ENCODE measurements at places on chromosomes 5 and 9.

DNA sequence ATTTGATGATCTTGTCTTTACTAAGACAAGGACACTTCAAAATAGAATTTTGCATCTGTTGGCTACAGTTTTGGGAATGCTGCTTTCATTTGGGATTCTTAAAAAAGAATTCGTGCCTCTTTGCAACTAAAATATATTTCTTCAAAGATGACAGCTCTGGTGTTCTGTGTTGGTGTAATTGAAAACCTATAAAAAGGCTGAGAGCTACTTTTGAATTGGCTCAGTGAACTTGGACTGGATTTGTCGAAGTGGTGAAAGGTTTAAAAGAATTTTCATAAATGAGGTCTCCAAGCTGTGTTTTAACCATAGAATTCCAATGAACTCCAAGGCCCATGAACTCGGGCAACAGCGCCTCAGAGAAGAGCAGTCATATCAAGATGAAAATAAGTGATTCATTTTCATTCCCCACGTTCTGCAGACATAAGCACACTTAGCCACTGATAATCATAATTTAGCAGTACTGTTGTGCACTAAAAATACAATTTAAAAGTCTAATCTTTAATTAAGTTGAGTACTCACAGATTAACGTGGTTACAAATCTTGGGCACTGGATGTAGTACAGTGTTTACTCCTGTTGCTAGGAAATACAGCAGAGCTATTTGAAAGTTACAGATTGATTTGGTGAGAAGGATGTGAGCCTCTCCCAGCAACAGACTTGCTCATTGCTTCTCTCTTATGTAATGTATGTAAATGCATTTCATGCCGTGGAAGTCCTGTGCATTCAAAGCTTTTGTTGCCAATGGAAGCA is 10.9 kb downstream of the SNCAIP start:
- no peak for DNase-seq

DNA sequence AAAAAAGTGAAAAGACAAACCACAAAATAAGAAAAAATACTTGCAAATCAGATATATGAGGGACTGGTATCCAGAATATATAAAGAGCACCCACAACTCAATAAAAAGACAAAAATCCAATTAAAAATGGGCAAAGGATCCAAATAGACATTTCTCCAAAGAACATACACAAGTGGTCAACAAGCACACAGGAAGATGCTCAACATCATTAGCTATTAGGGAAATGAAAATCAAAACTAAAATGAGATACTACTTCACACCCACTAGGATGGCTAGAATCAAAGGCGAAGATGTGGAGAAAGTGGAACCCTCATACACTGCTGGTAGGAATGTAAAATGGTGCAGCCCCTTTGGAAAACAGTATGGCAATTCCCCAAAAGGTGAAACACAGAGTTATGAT is 21.1 kb upstream of the DPM2 start:
- no peak for DNase-seq

- no peak for DNase-seq
Measured at GRCh38 chr9:135324329-135324728, 155.3 kb upstream of the PPP1R26 start.

DNA sequence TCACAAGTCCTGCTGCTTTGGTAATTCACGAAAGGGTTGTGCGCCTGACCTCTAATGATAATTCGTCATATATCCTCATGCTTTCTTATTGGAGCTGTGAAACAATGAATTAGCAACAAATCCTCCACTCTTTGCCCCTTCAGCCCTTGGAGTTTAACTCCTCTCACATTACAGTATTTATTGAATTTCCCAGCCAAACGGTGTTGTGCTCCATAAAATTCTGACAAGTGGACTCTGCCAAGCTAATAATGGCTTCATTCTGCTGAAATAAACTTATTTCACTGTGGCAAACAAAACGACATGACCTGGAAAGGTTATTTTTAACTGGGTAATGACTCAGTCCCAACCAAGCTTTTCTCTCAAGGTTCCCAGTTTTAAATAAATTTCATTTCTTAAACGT is 984.4 kb upstream of the DMAC1 start:
- DNase-seq: no peak

GRCh38 chr9:93185266-93186214 is 1.6 kb downstream of the WNK2 start:
- no peak for DNase-seq

- no peak for DNase-seq
Measured at GRCh38 chr5:150457121-150457520, 7.6 kb upstream of the RPS14 start.

GRCh38 chr5:3303777-3304176 is 291.9 kb upstream of the IRX1 start:
- DNase-seq: no peak

DNA sequence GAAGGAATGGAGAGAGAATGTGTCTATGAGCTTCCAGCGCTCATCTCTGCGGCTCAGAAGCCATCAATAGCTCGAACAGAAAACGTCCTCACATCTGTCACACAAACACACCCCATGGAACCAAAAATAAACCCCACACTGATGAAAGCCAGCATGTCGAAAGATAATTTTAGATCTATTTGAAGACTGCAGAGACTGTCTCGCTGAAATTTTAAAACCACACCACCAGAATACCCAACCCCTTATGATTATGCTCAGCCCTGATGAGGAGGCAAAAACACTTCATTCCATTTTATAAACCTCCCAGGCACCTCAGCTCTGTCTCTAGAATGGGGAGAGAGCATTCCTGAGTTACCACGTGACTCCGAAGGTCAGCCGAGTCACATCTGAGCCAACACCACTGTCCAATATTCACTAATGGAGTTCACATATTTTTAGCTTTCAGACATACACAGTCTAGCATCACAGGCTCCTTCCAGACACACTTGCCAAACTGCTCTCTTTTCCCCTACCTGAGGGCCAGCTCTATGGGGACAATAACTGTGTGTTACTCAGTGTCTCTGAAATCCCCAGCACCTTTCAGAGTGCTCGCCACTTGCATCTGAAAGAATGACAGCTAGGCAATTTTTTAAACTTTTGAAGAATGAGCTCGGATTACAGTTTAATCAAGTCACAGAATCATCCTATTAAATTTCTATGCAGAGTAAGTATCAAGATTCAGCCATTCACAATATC is 63.2 kb downstream of the SERINC5 start:
- DNase-seq: no peak

- no peak for DNase-seq
Measured at GRCh38 chr5:148020257-148020988, 43.4 kb upstream of the SPINK5 start.

- DNase-seq: peak; percentile 59
Measured at GRCh38 chr5:61817472-61818326, 485.6 kb downstream of the ZSWIM6 start.

All from anterior cingulate cortex (tissue), 58 donors.